ENCODE measurements at places on chromosomes 12 and 14.

DNA sequence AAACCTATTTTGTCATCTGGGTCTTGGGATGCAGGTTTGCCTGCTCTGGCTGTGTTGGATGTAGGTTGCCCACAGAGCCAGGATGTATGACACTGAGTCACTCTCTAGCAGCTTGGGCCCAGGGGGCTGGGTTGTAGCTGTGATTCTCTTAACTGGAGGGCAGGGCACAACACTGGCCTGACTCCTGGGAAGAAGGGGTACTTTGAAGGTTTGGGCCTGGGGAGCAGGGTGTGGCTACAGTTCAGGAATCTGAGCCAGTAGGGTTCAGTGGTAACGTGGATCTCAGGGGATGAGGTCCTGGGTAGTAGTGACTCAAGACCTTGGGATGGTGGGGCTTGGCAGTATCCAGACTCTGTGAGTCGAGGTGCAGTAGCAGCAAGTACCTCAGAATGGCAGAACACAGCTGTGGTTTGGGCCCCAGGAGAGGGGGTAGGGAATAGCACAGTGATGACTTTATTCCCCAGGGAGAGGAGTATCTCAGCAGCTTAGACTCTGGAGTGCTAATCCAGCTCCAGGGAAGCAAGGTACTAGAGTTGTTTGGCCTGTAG, 25.7 kb downstream of the TBC1D15 start:
- no peak for DNase-seq

DNA sequence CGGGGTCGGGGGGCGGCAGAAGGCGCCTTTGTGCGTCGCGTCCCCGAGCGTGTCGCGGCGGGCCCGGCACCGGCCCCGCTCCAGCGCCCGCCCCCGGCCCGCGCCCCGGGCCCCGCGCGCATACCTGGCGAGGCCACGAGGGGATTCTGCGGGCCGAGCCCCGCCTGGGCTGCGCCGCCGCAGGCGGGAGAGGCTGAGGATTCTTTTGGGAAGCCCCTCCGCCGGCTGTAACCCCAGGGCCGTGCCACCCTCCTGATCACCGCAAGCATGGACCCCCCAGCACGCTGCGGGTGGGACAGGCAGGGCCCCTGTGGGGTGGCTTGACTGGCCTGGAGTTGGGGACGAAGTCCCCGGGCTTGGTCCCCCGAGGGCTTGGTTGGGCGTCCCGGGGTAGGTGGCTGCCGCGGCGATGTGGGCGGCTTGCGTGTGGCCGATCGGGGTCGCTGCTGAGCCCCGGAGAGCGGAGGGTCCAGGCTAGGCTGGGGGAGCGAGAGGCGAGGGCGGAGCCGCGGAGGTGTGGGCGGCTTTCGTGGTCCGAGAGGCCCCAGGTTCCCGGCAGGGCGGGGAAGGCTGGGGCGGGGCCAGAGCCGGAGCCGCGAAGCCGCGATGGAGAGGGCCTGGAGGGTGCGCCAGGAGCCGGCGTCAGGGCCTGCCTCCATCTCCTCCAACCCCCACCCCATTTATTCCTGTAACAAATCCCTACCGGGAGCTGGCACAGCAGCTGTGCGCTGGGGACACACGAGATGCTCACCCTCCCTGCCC, 28.4 kb upstream of the GPR132 start:
- DNase-seq = peak; percentile 16

GRCh38 chr14:61736751-61737150, 25.5 kb upstream of the SNAPC1 start:
- DNase-seq = no peak

GRCh38 chr12:31519511-31519910, 71.4 kb downstream of the DENND5B start:
- DNase-seq = no peak

DNA sequence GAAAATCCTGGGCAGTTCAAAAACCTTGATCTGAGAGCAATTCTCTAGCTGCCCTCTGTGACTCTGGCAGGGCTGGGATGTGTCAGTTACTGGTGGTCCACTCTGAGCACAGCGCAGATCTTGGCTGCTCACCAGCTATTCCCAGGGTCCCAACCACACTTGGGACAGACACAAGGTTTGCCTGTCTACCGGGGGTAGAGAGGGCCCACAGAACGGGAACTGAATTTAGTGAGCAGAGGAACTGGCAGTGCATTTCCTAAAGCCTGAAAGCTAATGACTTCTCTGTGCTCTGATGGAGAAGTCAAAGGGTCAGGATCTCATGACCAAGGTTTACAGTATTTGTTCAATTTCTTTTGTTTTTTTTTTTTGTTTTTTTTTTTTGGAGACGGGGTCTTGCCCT, 2.6 kb downstream of the PDE6H start:
- DNase-seq = peak; percentile 76

DNA sequence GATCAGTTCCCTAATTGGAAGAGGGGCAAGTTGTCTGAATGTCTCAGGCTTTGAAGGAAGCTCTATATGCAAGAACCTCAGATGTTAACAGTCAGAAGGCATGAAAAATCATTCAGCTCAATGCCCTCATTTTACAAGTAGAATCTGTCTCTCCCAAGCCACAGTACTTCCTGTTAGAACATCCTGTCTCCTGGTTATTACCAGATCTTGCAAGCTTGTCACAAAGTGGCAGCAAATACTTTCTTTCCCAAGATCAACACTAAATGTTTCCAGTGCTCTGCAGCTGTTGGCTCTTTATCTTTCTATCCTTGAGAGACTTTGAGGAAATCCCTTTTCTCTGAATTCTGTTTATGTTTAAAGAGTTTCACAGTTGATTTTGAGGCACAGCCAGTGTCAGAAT, 235.5 kb downstream of the AKAP6 start:
- DNase-seq = no peak

DNA sequence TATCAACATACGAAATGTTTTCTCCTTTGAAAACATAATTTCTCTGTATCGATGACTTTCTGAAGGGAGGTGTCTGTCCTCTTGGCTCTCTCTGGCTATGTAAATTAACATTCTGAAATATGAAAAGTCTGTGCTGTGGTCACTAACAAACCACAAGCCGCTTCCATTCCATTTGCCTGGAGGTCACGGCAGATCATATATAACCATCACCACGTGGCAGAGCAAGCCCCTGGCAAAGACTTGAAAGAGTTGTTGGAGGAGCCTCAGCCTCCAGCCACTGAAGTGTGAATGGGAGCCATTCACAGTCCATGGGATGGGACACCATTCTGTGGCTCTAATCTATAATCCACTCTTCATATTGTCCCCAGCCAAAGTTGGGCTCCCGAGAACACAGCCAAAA, 39.6 kb downstream of the CDKL1 start:
- DNase-seq = no peak

All from inflammatory macrophage treated with lipopolysaccharide for 4 hours (primary cell).